ENCODE measurements at places on chromosomes 1 and 21.

GRCh38 chr1:246091477-246091876, 415.6 kb downstream of the SMYD3 start:
- DNase-seq: no peak

- no peak for DNase-seq
These were observed 863 bp upstream of the NUF2 start for GRCh38 chr1:163320891-163321290.

GRCh38 chr21:39673163-39673562, 60.4 kb downstream of the B3GALT5 start:
- DNase-seq: no peak

DNA sequence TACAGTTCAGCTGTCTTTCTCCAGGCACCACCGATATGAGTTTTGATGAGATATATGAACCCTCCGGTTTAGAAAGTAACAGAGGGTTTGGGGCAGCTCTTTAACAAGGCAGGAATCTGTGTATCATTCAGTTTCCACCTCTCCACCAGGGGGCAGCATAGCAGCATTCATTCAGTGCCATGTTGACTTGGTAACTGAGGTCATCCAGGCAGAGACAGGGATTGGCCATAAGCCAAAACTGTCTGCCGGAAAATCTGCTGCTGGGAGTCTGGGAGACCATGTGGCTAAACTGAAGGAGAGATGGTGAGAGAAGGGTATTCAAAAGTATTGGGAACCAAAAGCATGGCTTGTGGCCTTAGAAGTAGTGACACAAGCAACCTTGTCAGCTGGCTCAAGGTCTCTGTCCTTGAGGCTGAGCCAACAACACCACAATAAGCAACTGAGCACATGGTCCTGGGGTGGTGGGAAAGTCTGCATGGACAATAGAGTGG, 98.5 kb downstream of the LMX1A start:
- DNase-seq: peak; percentile 32

DNA sequence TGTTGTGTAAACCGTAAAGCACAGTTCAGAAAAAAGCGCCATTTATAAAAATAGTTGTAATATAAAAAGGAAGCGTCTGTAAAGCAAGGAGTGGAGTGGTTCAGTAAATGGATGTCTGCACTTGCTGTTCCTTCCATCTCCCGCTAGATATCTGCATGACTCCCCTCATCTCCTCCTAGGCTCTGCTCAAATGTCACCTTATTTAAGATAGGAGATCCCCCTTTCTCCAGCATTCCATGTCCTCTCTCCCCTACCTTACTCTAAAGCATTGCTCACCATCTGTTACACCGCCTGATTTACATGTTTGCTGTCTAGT, 745 bp downstream of the MUL1 start:
- DNase-seq: no peak

DNA sequence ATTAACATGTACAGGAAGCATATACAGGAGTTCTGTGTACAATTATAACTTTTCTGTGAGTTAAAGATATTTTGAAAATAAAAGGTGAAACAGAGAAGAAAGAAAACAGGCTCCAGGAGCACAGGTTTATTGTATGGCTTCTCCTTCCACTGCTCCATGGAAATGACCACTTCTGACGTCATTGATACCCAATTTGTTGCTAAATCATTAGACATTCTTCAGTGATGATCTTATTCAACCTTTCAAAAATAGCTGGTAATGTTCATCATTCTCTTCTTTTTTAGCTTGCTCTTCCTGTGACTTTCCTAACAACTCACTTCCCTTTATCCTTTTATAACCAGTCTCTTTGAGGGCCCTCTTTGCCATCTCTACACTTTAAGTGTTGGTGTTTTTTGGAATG, 77.8 kb downstream of the KCNK2 start:
- DNase-seq: no peak

DNA sequence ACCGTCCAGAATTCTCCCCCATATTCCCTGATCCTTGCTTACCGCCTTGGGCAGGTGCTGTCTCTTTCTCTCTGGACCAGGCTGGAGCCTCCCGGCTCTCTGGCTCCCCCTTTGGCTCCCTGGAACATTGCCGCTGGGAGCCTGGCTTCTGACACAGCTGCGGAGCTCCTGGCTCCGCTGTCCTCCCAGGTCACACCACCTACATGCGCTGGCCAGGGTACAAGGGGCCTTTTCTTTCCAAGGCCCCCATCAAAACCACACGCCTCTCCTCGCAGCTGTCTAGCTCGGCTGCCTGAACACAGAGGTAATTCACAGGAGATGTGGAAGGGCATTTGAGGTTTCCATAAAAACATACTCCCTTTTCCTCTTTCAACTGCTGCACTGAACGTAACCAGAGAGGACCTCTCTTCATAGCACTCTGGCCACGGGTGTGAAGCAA, 7.5 kb upstream of the ZNF648 start:
- DNase-seq: no peak

- no peak for DNase-seq
These were observed 121.4 kb upstream of the GORAB start for GRCh38 chr1:170410401-170411166.

DNA sequence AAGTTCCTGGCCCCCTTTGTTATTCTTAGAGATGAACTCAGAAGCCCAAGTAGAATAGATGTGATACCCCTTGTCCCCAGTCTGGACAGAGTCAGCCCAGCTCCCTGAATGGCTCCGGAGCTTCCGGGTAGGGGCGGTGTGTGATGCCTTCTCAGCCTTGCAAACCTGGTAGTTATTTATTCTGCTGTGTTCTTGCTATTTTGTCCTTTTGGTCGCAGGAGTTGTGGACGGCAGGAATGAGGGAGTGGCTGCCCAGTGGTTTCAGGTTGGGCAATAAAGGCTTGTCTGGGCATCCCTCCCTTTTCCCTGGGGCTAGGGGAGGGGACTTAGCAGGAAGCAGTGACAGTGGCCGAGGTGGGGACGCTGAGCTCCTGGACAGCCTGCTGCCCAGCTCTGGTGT, 2.8 kb downstream of the PTPRU start:
- DNase-seq: no peak

GRCh38 chr1:21775985-21776562, 6.9 kb downstream of the USP48 start:
- no peak for DNase-seq

GRCh38 chr1:178510155-178510554, 2.8 kb upstream of the TEX35 start:
- no peak for DNase-seq

DNA sequence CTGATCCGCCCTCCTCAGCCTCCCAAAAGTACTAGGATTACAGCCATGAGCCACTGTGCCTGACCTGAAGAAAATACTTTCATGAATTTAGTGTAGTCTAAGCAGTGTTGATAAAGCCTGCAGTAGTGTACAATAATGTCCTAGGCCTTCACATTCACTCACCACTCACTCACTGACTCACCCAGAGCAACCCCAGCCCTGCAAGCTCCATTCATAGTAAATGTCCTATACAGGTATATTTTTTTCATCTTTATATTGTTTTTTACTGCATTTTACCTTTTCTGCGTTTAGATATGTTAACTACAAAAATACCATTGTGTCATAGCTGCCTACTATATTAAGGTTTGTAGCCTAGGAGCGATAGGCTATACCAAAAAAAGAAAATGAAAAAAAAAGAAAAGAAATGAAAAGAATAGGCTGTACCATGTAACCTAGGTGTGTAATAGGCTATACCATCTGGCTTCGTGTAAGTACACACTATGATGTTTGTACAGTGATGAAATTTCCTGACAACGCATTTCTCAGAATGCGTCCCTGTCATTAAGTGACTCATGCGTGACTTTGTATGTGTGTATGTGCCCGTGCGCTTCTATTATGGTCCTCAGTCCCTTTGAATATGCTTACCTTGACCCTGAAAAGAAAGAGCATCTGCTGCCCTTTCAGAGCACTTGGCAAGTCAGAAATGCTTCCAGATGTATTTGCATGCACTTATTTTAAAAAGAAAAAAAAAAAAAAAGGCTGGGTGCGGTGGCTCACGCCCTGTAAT, 9.2 kb upstream of the SLAMF8 start:
- DNase-seq: no peak

- no peak for DNase-seq
These were observed 118.4 kb downstream of the RHOU start for GRCh38 chr1:228853637-228854036.

GRCh38 chr1:41735631-41736260, 183.0 kb downstream of the HIVEP3 start:
- DNase-seq: no peak

DNA sequence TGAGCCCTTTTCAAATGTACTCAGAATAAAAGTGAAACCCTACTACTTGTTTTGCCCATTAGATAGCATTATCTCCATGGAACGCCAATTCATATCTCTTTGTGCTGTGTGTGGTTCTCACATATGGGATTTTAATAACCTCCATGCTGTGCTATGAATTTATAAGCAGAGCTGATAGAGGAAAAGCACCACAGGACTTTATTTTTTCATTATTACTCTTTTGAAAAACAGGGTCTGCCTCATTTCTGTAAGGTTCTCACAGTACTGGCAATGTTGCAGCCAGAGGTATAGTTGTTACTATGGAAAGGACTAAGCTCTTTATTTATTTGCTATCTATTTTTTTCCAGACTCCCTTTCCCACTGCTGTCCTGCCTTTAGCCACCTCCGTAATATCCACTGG, 313.7 kb downstream of the ST6GALNAC3 start:
- DNase-seq: no peak

- DNase-seq: no peak
These were observed at the start of gene NFIA for GRCh38 chr1:61082311-61083012. Gene NFIA, plus strand, starts transcription at chr1:61082561.

DNA sequence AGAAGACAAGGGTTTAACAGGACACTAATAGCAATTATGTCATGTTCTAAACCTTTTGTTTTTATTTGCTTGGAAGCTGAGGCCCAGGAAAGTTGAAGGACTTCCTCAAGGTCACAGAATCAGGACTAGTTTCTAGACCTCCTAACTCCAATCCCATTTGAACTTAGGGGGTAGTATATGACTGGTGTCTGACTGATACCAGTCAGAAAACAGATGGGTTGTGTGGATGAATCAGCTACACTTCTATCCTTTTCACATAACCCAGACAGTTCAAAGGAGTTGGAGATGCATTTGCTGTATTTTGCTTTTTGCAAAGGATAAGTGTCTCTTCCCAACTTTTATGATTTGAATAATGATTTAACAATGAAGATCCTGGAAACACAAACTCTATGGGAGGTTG, 322.5 kb downstream of the HLX start:
- DNase-seq: no peak

GRCh38 chr1:61980561-61980960, 214.1 kb upstream of the L1TD1 start:
- no peak for DNase-seq

DNA sequence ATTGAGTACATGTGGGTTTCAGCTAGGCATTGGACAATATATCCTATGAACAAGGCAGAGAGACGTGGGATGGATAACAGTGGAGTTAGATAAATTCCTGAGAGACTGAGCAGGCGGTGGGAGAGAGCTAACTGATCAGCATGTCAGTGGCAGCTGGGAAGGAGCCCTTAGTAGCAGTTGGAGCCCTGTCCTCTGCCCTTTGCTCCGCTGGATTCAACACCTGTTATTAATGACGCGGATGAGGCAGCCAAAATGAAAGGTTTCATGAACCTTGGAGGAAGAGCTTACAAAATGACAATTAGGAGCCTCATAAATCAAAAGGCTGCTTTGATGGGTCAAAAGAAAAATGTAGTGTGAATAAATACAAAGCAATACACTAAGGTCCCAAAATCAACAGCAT, 16.1 kb downstream of the UBIAD1 start:
- no peak for DNase-seq

- DNase-seq: no peak
These were observed 16.8 kb downstream of the CR2 start for GRCh38 chr1:207470927-207471326.
